AG04450 (cell line): ENCODE measurements at places on chromosomes 2 and 18. TPM values are rescaled to one million over a fixed set of nuclear protein-coding genes. Genes with fewer than 3 reads are reported as not detected.

DOCK10 gene
- polyA plus RNA-seq = 53.0 and 54.7 TPM in 2 replicates

AQP12A gene
- polyA plus RNA-seq = not detected in 2 replicates

CHRND gene
- polyA plus RNA-seq = not detected in 2 replicates

PDIA6 gene
- polyA plus RNA-seq = 345 and 487 TPM in 2 replicates

CYP26B1 gene
- 0.01 and 0.04 TPM in 2 replicates for polyA plus RNA-seq

DAPL1 gene
- not detected in 2 replicates for polyA plus RNA-seq

OR6B2 gene
- not detected in 2 replicates for polyA plus RNA-seq

COLEC12 gene
- 10.4 and 10.9 TPM in 2 replicates for polyA plus RNA-seq

AQP4 gene
- not detected in 2 replicates for polyA plus RNA-seq
